ENCODE measurements at places on chromosomes 2 and 18.

- DNase-seq = no peak
Observed at GRCh38 chr18:31646332-31647126, 37.9 kb downstream of the B4GALT6 start.

- no peak for DNase-seq
Observed at GRCh38 chr2:43073401-43073825, 153.0 kb downstream of the ZFP36L2 start.

DNA sequence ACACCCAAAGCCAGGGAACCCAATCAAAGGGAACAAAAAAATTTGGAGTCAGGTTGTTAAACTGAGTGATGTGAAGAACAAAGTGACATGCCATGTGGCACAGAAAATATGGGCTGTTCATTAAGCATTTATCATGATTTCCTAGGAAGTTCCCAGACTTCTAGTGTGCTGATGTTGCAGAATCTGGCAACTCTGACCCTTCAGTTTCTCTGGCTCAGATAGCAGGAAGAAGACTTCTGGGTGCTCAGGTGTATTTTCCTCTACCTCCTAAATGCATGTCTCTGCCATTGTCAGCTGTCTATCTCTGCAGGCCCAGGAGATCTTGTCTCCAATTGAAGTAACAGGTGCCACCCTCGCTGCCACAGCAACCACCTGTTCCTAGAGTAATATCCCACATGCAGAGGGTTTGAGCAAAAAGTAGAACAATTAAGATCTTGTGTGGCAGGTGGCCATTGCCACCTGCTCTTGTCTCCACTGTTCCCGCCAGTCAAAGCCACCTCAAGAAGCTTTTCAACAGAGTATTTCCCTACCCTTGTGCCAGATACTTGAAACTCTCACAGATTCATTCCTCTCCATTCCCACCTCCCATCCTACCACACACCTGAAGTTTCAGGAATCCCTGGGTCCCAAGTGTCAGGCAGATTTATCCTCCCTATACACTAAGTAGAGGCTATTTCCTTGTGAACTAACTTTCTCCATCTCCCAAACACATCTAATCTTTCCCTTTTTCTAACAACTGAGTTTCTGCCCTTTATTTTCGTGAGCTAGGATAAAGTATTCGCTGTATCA lies 533.7 kb upstream of the CHAC2 start:
- DNase-seq = no peak

- no peak for DNase-seq
Observed at GRCh38 chr2:4020649-4021048, 317.3 kb downstream of the DCDC2C start.

- no peak for DNase-seq
Observed at GRCh38 chr18:49843778-49844625, 30.7 kb upstream of the ACAA2 start.

- DNase-seq = peak; percentile 45
Observed at GRCh38 chr2:85390941-85391669, 19.1 kb downstream of the CAPG start.

DNA sequence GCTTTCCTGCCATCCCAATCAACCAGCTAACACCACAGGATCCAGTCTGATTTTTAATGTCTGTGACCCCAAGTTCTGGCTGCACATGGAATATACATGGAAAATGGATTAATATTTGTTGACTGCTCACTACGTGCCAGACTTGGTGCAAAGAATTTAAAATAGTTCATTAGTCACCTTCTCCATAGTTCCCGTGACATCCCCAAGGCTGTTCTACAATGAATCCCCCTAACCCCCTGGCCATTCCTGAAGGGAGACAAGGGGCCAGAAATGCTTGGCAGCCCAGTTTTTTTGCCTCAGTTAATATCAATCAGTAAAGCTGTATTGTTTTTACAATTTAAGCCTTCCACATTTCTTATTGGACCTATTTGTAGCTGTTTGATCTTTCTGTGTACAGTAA lies 71.0 kb upstream of the ST3GAL5 start:
- DNase-seq = no peak

DNA sequence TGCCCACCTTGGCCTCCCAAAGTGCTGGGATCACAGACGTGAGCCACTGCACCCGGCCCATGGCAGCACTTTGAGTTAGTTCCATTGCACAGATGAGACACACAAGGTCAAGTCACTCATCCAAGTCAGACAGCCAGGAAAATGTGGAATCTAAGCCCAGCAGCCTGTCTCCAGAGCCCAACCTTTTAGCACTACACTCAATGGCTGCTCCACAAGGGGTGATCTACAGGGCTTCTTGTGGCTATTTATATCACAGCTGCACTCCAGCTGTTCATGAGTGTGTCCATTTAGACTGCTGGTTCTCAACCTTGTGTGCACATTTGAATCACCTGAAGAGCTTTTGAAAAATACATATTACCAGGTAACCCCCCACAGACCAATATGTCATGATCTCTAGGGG lies 72.9 kb upstream of the RPL31 start:
- DNase-seq = no peak

DNA sequence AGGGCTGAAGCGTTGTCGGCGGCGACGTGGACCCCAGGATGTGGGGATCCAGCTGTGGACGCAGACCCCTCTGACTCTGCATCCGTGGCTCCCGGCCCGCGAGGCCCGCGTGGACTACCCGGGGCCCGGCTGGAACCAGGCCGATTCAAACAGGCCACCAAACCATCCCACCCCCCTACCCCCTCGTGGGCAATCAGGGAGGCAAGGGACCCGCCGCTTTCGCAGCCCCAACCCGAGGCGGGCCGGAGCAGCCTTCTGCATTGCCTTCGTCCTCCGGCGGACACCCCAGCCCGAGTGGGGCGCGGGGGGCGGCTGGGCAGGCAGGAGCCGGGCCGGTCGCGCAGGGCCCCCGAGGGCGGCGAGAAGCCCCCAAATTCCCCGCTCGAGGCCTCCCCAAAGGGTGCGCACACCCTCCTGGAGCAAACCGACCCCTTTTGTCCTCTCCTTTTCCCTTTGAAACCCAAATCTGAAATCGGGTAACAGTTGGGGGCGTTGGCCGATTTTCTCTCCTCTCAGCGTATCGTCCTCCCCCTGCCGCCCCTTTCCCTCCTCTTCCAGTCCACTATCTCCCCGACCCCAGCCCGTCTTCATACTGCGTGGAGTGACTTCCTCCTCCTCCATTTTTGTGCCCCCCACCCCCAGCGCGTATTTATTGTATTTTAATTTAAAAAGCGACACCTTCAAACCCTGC lies 7.4 kb downstream of the SP9 start:
- DNase-seq = no peak

- no peak for DNase-seq
Observed at GRCh38 chr2:88146590-88146989, 18.7 kb upstream of the FABP1 start.

GRCh38 chr2:9232886-9233285 lies 26.3 kb downstream of the ASAP2 start:
- DNase-seq = no peak

DNA sequence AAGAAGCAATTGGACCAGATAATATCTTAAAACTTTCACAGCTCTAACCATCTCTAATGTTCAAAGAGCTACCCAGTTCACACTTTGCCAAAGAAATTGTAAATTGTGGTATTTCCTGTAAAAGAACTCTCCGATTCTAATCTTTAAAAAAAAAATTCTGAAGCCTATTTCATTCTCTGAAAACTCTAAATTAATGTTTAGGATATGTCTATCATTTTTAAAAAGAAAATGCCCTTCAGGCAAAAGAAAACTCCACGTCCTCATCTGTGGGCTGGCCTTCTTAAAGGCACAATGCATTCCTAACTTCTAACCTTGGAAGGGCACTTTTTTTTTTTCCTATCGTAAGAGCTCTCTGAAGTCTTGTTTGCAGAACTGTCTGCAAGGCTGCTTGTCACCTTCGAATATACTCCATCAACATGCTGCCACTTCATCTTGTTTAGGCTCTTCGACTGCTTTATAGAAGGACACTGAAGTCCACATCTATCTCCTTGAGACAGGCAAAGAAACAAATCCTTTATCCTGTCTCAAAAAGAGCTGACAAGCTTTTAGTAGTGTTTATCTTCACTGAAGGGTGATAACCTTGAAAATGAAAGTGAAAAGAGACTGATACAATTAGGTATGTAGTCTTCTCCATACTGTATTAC lies 124.3 kb upstream of the SLC39A10 start:
- DNase-seq = no peak

GRCh38 chr2:220445429-220446105 lies 818.1 kb downstream of the SLC4A3 start:
- DNase-seq = no peak

- DNase-seq = no peak
Observed at GRCh38 chr2:28898048-28898447, 3.6 kb downstream of the WDR43 start.

- no peak for DNase-seq
Observed at GRCh38 chr2:229927817-229928321, 5.6 kb downstream of the FBXO36 start.

DNA sequence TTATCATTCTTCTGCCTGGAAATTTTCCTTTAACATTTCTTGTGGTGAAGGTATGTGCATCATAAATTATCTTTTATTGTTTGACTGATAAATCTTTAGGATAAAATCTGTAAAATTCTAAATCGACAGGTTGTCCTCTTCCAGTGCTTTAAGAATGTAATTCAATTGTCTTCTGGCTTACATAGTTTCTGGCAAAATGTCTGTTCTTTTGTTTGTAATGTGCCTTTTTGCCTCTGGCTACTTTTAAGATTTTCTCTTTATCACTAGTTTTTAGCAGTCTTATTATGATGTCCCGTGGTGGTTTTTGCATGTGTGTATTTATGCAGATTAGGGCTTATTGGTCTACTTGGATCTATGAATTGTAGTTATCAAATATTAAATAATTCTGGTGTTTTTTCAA lies 203.6 kb upstream of the COPS8 start:
- no peak for DNase-seq

DNA sequence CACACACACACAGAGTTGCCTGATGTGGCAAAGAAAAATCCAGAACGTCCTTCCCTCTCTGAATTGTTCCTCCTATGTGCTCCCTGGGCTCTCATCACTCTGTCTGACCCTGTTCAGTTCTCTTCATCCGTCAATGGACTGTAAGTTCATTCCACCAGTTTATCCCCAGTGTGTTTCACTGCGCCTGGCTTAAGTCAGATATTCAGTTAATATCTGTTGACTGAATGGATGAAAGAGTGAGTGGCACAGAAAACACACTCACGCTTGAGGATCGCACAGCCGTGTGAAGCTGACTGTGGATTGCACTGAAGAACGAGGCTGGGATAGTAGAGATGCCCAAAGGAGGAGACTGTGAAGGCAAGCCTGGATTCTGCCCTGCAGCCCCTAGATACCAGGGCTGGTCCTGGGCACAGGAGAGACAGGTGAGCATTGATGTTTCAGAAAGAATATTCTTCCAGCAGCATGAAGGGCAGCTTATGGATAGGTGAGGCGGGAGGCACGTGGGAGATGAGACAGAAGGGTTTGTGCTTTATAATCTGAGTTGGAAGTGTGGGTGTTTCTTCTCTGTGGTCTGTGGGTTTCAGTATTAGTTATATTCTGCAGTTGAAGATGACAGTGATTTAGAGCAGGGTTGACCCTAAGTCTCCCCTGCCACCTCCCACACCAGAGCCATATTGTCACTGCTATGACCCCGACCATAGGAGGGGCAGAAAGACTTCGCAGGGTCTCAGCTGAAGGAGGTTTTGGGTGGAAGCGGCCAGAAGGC lies 129.9 kb downstream of the SOCS6 start:
- DNase-seq = no peak

GRCh38 chr2:139867601-139868226 lies 1087.5 kb upstream of the NXPH2 start:
- no peak for DNase-seq

GRCh38 chr2:68039317-68039716 lies 23.5 kb downstream of the C1D start:
- no peak for DNase-seq

GRCh38 chr18:47605093-47605492 lies 325.4 kb downstream of the SMAD2 start:
- DNase-seq = no peak

DNA sequence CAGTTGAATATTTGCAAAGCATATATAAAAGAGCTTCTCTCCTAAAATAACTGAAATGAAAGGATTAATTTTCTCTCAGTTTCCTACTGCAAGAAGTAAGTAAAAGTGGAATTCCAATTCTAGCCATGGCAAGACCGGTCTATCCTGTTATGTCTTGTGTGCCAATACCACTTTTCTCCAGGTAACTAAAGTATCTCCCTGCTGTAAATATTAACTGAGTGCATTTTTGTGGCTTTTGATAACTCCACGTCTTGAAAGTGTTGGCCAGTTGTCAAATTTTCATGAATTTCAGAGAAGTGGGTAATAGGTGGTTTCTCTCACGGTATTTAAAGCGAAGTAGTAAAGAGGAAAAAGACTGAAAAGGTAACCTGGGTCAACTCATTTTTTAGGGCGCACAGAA lies 225.9 kb downstream of the NEDD4L start:
- no peak for DNase-seq

DNA sequence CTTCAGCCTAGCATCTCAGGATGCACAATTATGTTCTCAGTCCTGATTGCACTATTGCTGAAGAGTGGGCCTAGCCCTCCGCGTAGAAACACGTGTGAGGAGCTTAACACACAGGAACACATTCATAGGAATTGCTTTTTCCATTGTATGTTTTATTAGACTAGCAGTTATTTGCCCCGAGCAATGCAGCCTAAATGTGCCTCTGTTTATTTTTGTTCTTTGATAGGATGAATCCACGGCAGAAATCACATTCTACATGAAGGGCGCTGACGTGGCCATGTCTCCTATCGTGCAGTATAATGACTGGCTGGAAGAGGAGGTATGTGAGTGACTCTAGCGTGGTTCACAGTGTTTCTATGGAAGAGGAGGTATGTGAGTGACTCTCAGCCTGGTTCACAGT lies 65.9 kb upstream of the NFATC1 start:
- DNase-seq = no peak

GRCh38 chr2:5515693-5516092 lies 176.5 kb upstream of the SOX11 start:
- DNase-seq = no peak

GRCh38 chr18:61743775-61744531 lies 148.9 kb downstream of the RNF152 start:
- DNase-seq = no peak

DNA sequence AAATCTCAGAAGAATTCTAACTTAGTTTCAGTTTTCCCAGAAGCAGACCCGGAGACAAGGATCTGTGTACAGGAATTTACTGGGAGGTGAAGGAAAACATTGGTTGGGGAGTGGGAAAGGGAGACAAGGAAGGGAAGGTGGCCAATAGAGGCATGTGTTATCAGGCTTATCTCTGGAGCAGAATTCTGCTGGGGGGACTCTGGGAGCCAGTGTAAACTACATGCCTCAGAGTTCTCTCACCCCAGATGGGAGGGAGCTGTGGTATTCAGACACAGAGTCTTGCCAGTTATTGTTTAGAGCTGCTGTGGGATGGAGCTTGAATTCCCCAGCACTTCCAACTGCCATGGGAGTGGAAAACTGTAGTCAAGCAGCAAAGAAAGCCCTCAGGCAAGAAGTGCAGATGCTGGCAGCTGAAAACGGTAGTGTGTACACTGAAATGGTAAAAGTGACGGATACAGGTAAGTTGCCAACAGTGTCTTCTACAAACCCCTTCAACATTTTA lies 19.0 kb downstream of the DNPEP start:
- no peak for DNase-seq

GRCh38 chr18:43303376-43303775 lies 26.1 kb upstream of the SYT4 start:
- no peak for DNase-seq

GRCh38 chr18:53115876-53116585 lies 776.0 kb downstream of the DCC start:
- DNase-seq = no peak

GRCh38 chr2:32363597-32363996 lies 6.8 kb downstream of the BIRC6 start:
- no peak for DNase-seq

- no peak for DNase-seq
Observed at GRCh38 chr18:40902436-40902835, 1052.6 kb upstream of the PIK3C3 start.

GRCh38 chr18:37452015-37452414 lies 113.6 kb downstream of the CELF4 start:
- DNase-seq = no peak
